Activated naive CD4-positive, alpha-beta T cell (primary cell): ENCODE measurements at places on chromosomes 7 and 10.

GRCh38 chr7:22400150-22400814 is 43.3 kb upstream of the RAPGEF5 start:
- no peak for DNase-seq

DNA sequence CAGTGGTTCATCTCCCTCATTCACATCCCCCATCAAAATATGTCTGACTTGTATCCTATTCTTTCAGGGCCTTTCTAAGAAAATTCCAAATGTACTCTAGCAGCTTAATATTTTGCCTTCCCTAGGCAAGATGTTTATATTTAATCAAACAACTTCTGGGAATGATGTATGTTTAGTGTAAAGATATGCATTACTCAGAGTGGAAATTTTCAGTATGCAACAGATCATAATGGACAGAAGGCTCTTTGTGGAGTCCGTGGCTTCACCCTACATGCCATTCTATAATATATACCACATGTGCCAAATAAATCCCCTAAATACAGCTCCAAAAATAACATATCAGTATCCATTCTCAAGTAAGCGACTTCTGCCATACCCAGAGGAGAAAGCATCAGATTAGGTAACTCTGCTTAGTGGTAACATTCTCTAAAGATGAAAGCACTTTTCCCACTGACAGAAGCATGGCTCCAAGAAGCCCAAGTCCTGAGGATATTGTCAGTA is 316.6 kb downstream of the KCNMA1 start:
- no peak for DNase-seq

GRCh38 chr10:69684020-69684980 is 54.3 kb downstream of the FAM241B start:
- no peak for DNase-seq

GRCh38 chr10:17003151-17003550 is 126.5 kb downstream of the CUBN start:
- no peak for DNase-seq

- DNase-seq: no peak
These were observed 30.1 kb downstream of the KCND2 start for GRCh38 chr7:120303105-120303504.

DNA sequence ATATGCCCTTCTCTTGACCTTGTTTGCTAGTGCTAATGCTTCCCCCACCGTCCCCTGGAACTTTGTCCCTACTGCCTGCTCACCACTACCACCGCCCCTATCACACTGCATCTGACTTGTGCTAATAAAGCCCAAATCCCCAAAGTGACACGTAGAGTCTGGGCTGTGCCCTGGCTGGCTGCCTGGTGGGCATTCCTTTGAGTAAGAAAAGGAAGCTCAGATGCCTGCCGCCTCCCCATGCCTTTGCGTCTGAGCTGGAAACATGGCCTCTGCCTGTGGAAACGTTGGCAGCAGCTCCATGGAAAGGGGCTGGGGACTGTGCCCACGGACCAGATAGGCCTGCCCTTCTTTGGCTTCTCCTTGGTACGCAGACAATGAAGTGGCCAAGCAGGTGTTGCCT is 138.3 kb downstream of the CYP26A1 start:
- DNase-seq: no peak
